ENCODE measurements at places on chromosomes 1 and 21. TPM values are rescaled to one million over a fixed set of nuclear protein-coding genes. Genes with fewer than 3 reads are reported as not detected.

SPRR1A gene
- total RNA-seq = not detected

C1orf174 gene
- total RNA-seq = 41.2 TPM

SLC44A5 gene
- 0.18 TPM for total RNA-seq

RUNX3 gene
- 0.10 TPM for total RNA-seq

SLC45A1 gene
- total RNA-seq = 11.3 TPM
